Endothelial cell of umbilical vein (primary cell): ENCODE measurements at places on chromosomes 5 and 9. TPM values are rescaled to one million over a fixed set of nuclear protein-coding genes. Genes with fewer than 3 reads are reported as not detected.

OR1L8 gene
- total RNA-seq, result 0.15 and 0.16 TPM in 2 replicates

ITGA1 gene
- total RNA-seq, result 1.9 and 3.3 TPM in 2 replicates

DEPDC1B gene
- total RNA-seq, result 14.2 and 18.7 TPM in 2 replicates

LCN12 gene
- 0.35 TPM in 1 of 2 replicates, not detected in the other for total RNA-seq

- no peak for DNase-seq
These were observed 33.1 kb downstream of the CRB2 start for GRCh38 chr9:123389070-123389469.

- DNase-seq, result no peak
These were observed 60.6 kb upstream of the EMB start for GRCh38 chr5:50501491-50502228.

DNA sequence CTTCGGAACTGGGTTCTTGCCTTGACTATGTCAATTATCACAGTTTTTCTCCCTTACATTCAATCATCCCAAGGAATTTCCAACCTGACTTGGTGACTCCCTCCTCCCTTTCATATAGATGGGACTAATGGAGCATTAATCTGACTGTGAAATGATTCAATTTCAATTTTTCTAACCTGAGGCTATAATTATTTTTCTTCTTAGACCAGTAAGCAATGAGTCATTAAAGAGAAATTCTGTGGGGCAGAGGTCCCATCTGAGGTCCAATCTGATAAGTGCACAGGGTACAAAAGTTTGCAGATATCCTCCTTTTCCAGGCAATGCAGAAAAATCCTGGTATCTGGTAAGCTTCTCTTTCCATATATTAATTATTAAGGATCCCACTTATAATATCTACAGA lies 18.9 kb downstream of the PDE4D start:
- no peak for DNase-seq

- no peak for DNase-seq
These were observed 13.1 kb upstream of the LHFPL2 start for GRCh38 chr5:78661691-78662090.

DNA sequence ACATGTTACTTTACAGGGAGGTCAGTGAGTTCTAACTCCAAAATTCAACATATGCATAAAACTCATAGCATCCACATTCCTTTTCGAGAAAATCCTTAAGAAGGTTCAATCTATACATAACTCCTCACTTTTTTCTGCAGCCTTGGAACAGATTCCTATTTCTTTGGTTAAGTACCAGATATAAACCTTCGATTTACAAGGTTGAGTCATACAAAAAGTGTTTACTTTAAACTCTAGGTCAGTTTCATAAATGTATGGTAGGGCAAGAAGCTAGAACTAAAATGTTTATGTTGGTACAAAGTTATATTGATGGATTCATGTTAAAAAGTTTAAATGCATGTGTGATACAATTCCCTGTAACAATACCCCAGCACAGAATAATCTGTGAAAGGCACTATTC lies 19.4 kb downstream of the CDKN2AIPNL start:
- DNase-seq, result no peak
